ENCODE measurements at places on chromosomes 11 and 22.

- peak; percentile 4 for DNase-seq
Observed at GRCh38 chr11:111694851-111695250, 71.3 kb downstream of the PPP2R1B start.

- DNase-seq = no peak
Observed at GRCh38 chr11:72741429-72741833, 10.8 kb downstream of the ARAP1 start.

- DNase-seq = peak; percentile 22
Observed at GRCh38 chr11:10454878-10455631, at the start of gene AMPD3. TSS of gene AMPD3 (plus strand) at chr11:10455264. CDS start at chr11:10461520, 6,256 bp downstream.

DNA sequence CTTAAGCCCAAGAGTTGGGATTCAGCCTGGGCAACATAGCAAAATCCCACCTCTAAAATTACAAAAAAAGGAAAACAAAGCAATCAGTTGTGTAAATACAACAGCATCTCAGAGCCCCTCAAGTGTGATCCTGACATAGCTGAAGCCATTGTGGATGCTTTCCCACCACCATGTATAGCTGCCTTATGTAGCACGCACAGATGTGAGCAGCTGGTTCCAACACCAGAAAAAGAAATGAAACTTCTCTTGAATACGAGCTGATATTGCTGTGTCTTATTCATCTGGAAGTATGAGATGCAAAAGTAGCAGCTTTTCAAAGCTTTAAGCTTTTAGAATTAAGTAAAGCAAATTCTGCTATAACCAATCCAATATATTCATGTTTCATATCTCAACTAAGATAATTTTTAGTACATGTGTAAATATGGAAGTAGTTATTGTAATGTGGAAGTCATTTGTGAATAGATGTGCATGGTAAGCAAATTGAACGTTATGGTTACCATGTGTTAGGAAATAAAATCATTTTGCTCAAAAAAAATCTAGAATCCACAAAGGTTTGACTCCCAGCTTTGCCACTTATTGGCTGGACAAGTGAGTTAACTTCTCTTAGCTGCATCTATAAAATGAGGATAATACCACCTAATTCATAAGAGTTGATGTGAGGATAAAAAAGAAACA lies 63.2 kb downstream of the SGSM3 start:
- no peak for DNase-seq

- DNase-seq = no peak
Observed at GRCh38 chr11:82802710-82803109, 69.0 kb upstream of the FAM181B start.

DNA sequence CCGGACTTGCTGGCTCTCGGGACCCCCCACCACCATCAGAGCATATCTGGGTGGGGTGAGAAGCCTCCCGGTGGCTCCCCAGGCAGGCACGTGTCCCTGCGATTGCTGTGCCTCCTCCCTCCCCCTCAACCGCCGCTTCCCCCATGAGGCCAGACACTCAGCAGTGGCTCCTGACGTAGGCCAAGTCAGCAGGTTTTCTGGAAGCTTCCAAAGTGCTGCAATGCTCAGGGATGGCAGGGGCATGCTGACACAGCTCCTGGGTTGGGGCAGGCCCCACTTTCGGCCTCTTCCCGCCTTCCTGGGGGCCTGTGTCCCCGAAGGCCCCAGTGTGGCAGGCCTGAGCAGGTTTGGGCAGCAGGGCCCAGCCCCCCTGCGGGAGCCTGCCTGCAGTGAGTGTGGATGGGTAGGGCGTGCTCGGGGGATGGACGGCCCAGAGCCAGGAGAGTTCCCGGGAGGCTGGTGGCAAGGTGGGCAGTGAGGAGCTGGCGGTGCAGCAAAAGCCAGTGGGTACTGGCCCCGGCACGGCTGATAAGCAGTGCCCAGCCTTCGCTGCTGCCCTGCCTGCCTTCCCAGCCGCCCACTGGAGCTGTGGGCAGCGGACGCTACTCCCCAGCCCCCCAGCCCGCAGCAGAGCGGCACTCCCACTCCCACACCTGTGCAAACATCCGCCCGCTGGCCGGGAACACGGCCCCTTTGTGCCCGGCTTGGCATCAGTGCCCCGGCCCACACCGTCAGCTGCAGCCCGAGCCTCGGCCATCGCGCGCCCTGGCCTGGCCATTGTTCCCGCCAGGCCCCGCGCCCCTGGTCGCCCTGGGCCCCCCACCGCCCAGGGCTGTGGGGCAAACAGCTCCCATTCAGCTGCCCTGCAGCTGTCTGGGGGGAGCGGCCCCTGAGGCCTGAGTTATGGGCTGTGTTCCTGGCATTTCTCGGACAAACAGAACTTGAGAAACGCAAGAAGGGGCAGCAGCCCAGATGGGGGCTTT lies 125.0 kb downstream of the KCNQ1OT1 start:
- no peak for DNase-seq

DNA sequence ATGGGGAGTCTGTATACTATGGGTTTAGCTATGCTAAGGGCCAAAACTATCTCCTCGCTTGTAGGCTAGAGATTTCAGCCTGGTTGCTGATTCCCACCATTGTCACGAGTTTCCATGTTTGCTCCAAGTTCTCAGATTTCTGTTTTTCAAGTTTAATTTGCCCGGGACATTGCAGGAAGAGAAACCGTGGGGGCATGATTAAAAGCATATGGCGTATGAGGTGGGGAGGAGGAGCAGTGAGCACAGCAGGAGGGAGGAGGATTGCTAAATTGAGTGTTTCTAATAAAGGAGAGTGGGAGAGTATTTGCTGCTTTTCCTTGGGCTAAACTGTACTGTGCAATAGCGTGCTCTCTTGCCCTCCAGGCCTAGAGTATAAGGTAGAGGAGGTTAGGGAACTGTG lies 558.4 kb downstream of the METTL15 start:
- no peak for DNase-seq

DNA sequence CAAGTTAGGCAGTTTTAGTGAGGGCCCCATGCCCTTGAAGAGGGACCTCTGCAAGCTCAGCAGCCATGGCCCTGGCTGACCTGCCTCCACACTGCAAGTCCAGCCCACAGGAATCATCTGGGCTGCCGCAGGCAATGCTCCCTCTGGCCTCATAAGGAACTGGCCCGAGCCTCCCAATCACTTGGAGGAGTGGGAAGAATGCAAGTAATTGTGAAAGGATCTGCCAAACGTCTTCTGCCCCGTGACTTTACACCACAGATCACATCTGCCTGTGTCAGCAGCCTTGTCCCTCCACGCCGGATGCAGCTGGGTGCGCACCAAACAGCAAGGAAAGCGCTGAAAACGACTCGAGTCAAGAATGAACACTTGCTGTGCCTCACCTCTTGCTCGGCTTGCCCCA lies 23.8 kb downstream of the OPCML start:
- DNase-seq = no peak

GRCh38 chr11:73034331-73034730 lies 107.8 kb downstream of the FCHSD2 start:
- DNase-seq = no peak

- no peak for DNase-seq
Observed at GRCh38 chr11:100328626-100329340, 358.3 kb upstream of the ARHGAP42 start.

DNA sequence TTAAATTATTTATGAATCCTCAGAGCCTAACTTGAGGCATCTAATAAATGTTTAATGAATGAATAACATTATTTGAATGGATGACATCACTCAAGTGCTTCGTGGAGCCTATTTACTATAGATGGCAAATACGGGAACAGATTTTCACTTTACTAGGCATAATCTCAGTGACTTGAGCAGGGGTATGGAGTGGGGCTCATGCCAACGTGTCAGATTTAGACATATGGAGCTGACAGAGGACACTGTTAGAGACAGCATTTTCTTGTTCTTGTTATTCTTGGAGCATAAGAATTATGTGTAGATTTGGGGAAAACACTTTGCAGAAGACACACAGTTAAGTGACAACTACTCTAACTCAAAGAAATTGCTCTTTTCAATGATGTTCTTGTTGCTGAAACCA lies 78.5 kb downstream of the RDX start:
- no peak for DNase-seq

- DNase-seq = no peak
Observed at GRCh38 chr11:93484716-93485115, 58.5 kb downstream of the SMCO4 start.

DNA sequence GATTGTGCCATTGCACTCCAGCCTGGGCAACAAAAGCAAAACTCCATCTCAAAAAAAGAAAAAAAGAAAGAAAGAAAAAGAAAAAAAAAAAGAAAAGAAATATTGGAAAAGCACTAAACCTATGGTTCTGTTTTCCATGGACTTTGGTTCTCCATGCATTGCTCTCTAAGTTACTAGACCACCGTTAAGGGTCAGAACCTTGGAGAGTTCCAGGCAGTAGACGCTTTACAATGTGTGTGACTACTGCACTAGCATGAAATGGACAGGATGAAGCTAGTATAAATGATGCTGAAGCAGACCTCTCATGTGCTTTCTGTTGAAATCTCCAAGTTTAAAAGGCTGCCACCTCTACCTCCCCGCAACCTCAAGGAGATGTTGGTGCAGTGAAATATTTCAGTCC lies 63.5 kb downstream of the SIK2 start:
- DNase-seq = no peak

DNA sequence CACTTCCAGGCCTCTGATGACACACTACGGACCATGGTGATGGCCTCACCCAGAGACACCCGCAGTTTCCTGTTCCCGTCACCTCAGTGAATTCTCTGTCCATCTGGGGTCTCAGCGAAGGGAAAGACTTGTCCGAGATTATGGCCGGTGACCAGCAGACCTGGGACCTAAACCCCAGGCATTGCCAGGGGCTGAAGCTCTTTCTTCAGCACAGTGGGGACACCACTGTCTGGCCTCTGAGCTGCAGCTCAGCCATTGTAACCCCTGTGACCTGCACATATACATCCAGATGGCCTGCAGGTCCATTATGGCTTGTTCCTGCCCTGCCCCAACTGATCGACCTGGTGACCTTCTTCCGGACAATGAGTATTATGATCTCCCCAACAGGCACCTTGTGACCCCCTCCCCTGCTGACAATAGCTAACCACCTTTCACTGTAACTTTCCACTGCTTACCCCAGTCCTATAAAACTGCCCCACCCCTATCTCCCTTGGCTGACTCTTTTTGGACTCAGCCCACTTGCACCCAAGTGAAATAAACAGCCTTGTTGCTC lies 22.3 kb downstream of the CBX7 start:
- DNase-seq = no peak

- no peak for DNase-seq
Observed at GRCh38 chr11:85977751-85978160, 91.1 kb downstream of the PICALM start.

DNA sequence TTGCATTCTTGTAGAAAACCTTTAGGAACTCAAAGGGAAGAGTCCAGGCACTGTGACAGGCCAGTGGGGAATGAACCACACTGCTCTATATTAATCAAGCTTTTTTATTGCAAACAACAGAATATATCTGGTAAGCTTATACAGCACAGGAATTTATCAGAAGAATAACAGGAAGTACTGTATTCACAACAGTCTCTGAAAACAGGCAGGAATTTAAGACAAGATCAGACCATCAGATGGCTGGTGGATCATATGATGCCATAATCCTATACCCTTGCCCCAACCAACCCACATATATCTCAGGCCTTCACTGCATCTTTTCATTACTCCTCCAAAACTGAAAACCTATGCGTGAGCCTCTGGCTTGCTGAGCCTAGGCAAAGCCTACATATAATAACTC lies 1.0 kb upstream of the HTATIP2 start:
- DNase-seq = no peak

DNA sequence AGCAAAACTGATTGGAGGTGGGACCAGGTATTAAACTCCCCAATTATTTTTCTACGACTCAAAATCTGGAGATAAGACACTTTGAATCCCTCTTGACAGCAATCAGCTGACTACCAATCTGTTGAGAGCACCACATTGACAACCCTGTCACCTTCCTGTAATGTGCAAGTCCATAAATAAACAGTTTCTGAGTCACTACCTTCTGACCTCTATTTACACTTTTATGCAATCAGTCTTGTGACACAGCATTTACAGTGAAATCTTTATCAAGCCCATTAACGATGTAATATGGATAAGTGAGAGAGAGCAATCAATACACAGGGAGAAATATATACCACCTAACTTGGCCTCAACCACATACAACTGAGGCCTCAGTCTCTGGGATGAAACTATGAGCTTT lies 283.7 kb upstream of the ANO5 start:
- no peak for DNase-seq

DNA sequence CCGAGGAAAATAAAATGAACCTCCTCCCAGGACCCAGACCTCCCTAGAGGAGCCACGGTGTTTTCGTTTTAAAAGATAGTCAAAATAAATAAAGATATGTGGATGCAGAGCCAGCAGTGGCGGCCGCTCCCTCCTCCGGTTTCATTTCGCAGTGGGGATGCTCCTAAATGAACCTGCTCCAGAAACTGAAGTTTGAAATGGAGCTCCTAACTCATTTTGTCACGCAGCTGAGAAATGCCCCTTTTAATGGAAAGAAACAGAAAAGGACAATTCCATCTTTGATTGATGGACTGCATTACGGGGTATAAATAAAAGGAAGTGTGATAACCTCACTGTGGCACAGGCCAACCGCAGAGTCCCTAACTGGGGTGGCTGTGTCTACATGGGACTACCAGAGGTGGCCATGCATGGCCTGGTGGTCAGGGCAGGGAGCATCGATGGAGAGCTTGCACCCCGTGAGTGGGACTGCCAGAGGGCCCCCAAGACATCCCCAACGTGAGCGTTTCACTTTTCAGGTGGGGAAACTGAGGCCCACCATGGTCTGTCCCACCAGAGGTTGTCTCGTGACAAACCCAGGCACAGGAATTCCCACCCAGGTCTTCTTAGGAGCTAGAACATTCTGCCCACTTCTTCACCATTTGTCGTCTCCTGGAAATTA lies 426.6 kb downstream of the BRD1 start:
- no peak for DNase-seq

- DNase-seq = no peak
Observed at GRCh38 chr11:2752204-2752770, 52.5 kb upstream of the KCNQ1OT1 start.

- peak; percentile 34 for DNase-seq
Observed at GRCh38 chr11:117328375-117329010, 839 bp downstream of the CEP164 start.

DNA sequence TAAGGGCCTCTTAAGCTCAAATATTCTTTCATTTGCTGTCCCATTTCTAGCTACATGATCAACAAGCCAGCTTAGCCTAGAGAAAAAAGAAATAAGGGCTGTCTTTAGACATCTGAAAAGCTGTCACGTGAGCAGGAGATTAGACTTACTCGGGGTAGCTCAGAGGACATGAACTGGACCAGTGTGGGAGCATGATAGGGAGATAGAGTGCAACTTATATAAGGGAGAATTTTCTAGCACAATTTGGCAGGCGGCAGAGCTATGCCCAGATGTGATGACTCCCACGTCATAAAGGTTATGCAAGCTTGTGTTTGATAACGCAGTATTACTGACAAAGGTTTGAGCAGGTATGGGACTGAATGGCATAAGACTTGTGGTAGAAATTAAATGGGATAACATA lies 28.2 kb upstream of the TPBGL start:
- DNase-seq = no peak

All from NCI-H1417 treated with DMSO at 0.1 percent for 48 hours (cell line).